ENCODE measurements at places on chromosomes 2 and 18.

- DNase-seq = peak; percentile 5
These were observed 622 bp downstream of the LRP2 start for GRCh38 chr2:169361706-169362117.

- peak; percentile 99 for DNase-seq
These were observed at the start of gene MCM6 for GRCh38 chr2:135876066-135876711. TSS of gene MCM6 (minus strand) at chr2:135876443. CDS start at chr2:135876365, 78 bp downstream.

DNA sequence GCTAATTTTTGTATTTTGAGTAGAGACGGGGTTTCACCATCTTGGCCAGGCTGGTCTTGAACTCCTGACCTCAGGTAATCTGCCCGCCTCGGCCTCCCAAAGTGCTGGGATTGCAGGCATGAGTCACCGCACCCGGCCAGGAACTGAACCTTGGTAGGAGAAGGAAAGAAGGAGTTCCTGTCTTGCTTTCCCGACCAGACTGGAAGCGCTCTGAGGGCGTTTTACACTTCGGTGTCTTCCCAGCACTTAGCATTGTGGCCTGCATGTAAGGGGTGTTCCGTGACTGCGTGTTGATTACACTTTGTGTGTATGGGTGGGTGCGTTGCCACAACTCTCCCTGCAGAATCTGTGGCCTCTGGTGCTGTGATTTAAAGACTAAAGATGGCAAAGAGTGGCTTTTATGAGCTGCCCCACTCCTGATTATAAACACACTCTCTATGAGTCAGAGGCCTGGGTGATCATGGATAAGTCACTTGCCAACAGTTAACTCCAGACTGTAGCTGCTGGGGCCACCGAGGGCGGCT lies 46.0 kb downstream of the ODC1 start:
- DNase-seq = no peak

DNA sequence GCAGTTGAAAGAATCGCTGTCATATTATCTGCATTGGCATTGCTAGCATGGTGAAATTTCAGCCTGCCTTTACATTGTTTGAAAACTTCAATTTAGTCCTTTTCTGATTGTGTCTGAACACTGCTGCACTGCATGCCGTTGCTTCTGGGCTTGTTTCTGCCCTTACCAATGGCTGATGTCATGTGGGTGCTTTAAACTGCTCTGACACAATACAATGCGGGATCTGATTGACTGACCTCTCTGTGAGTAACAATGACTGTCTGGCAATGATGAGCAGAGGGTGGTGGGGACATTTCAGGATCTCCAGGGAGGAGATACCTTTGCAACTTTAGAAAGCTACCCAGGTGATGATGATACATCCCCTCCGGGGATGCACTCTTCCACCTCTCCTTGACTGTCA lies 119.5 kb upstream of the ZBTB14 start:
- DNase-seq = no peak

GRCh38 chr2:207038299-207038698 lies 99.0 kb downstream of the CPO start:
- no peak for DNase-seq

- DNase-seq = no peak
These were observed 43.6 kb downstream of the MRPS5 start for GRCh38 chr2:95077861-95078603.

- DNase-seq = no peak
These were observed 132.9 kb downstream of the SOCS6 start for GRCh38 chr18:70421471-70422390.

DNA sequence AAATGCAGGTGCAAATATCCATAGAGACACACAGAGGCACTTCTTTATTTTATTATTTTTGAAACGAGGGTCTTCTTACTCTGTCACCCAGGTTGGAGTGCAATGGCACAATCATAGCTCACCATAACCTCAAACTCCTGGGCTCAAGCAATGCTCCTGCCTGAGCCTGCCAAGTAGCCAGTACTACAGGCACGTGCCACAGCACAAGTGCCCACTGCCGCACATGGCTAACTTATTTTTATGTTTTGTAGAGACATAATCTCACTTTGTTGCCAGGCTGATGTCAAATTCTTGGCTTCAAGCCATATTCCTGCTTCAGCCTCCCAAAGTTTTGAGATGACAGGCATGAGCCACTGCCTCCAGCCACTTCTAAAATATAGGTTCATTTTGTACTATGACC lies 537.6 kb downstream of the THSD7B start:
- DNase-seq = no peak

DNA sequence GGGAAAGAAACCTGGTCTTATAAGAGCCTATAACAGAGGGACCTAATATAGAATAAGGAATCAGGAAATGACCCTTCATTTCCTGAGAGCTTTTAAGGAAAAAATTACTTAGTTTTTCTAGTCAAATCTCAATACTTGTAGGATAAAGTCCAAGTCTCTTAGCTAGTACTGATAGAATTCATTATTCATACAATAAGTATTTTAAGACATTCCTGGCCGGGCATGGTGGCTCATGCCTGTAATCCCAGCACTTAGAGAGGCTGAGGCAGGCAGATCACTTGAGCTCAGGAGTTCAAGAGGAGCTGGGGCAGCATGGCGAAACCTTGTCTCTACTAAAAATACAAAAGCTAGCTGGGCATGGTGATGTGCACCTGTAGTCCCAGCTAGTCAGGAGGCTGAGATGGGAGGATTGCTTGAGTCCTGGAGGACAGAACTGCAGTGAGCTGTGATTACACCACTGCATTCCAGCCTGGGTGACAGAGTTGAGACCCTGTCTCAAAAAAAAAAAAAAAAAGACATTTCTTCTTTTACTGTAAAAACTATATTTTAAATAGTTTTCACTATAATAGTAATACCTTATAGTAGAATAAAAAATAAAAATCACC lies 3.2 kb downstream of the RAB3GAP1 start:
- no peak for DNase-seq

DNA sequence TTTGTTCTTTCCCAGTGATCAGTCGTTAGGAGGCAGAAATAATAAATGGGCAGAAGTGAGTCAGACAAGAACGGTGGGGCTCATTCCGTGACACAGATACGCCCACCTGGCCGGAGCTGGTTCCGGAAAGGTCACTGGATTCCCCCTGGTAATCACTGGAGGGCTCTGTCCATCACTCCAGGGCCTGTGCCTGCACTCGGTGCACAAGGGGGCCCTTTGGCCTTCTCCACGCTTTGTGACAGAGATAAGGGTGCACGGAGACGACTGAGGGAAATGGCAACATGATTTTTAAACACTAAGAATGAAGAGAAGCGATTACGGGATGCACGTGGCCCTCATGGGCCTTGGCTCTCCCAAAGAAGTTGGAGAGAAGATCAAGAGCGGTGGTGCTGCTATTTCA lies 84.4 kb downstream of the PTGR3 start:
- no peak for DNase-seq

GRCh38 chr2:47907039-47907781 lies 912 bp upstream of the FBXO11 start:
- DNase-seq = no peak

GRCh38 chr2:17051538-17051937 lies 385.9 kb upstream of the CYRIA start:
- no peak for DNase-seq

GRCh38 chr2:124572934-124573634 lies 548.0 kb downstream of the CNTNAP5 start:
- DNase-seq = no peak

GRCh38 chr2:127569666-127570065 lies 34.2 kb downstream of the MYO7B start:
- DNase-seq = no peak

GRCh38 chr2:96808176-96808837 lies 7.8 kb upstream of the CNNM3 start:
- DNase-seq = no peak

- no peak for DNase-seq
These were observed 102.6 kb downstream of the MYO5B start for GRCh38 chr18:50092245-50092805.

- no peak for DNase-seq
These were observed 102.5 kb downstream of the ATL2 start for GRCh38 chr2:38274286-38275276.

DNA sequence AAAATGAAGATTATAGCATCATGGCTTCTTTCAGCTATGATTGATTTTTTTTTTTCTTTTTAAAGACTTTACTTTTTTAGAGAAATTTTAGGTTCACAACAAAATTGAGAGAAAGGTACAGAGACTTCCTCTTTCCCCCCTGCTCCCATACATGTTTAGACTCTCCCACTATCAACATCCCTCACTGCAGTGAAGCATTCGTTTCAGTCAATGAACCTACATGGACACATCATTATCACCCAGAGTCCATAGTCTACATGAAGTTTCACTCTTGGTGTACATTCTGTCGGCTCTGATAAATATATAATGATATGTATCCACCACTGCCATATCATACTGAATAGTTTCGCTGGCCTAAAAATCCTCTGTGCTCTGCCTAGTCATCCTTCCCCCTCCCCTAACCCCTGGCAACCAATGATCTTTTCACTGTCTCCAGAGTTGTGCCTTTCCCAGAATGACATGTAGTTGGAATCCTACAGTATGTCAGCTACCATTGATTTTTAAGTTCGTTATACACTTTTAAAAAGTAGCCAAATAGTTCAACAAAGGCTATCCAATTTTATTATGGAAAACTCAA lies 86.8 kb downstream of the GPD2 start:
- no peak for DNase-seq

- no peak for DNase-seq
These were observed 3.0 kb downstream of the NPC1 start for GRCh38 chr18:23583071-23583865.

- DNase-seq = no peak
These were observed 54.2 kb downstream of the PDE1A start for GRCh38 chr2:182372661-182373060.

DNA sequence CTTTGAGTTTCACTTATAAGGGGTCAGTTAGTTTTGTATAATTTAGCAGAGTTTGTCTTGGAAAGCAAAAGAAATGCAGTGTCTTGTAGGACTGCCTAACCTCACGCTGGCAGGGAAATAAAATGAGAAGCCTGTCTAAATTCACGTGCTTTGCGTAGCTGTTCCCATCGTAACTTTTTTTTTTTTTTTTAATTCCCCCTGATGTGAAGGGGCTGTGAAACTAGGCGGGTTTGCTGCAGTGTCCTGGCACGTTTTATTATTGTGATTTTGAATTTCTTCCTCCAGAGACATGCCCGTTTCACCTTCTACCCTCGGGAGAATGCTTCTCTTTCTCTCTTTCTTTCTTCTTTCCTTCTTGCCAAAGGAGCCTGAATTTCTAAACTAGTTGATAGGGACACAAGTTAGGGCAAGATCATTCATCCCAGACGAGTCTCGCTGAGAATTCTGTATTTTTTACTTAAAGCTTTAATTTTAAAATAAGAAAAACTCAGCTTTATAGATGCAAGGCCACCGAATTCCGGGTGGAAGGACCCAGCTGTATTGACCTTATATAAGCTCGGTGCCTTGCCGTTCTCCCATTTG lies 2.3 kb downstream of the MEIS1 start:
- DNase-seq = no peak

DNA sequence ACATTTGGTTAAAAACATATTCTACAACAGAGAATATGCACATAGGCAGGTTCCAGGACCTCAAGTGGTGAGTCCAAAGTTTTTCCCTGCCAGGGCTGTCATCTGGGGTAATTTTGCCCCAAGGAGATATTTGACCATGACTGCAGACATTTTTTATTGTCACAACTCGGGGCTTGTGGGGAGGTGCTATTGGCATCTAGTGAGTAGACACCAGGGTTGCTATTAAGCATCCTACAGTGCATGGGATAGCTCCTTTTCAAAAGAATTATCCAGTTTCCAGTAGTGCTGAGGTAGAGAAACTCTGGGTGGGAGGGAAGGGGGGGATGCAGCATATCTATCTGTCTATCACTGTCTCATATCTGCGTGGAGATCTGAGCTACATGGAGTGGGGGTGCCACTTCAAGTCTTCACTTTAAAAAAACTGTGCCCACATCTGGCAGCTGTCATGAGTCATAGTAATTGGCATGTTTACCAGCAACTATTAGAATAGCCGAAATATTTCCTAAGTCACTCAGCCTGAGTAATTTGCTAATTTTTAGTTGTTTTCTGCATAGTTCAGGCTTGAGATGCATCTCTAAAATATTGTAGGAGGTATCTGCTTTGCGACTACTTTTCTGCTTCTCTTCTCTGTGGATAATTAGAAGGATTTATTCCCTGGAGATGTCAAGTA lies 254.0 kb upstream of the RBMS1 start:
- no peak for DNase-seq

- DNase-seq = no peak
These were observed 134.6 kb downstream of the MAP4K4 start for GRCh38 chr2:101832114-101832513.

- no peak for DNase-seq
These were observed 40.8 kb downstream of the PID1 start for GRCh38 chr2:229230256-229230655.

DNA sequence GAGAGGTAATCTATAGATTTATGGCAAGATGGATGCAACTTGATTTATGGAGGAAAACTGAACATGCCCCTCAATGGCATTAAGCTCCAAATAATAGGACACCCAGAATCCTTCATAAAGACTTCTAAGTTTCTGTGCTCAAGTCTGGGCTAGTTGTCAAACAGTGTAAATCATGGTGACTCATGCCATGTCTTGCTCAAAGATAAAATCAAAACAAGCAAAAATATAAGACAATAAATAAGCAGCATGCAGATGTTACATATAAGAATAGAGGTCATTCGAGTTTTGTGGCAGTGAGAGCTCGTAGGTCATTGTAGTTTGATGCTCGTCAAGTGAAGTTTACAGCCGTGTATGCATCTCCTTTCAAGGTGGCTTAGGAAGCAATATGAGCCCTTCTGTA lies 403.2 kb downstream of the THSD7B start:
- no peak for DNase-seq

DNA sequence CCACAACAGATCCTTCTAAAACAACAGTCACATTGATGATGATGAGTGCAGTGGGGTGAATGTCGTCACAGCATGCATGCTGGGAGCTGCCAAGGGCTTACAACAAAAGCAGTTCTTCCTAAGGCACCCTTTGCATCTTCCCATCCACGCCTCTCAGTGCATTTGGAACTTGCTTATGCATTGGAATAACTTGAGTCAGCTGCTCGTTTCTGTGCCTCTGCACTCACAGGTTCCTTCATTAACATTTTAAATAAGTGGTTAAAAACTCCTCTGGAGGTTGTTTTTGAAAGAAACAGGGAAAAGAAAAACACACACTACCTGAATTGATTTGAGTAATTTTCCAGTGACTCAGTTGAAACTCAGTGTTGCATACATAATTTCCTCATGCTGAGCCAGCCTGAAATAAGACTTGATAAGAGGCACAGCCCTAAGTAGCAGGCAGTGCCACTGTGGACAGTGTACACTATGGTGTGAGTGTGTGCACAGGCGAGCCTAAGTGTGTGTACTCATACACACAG lies 46.8 kb upstream of the TRIM43B start:
- no peak for DNase-seq

DNA sequence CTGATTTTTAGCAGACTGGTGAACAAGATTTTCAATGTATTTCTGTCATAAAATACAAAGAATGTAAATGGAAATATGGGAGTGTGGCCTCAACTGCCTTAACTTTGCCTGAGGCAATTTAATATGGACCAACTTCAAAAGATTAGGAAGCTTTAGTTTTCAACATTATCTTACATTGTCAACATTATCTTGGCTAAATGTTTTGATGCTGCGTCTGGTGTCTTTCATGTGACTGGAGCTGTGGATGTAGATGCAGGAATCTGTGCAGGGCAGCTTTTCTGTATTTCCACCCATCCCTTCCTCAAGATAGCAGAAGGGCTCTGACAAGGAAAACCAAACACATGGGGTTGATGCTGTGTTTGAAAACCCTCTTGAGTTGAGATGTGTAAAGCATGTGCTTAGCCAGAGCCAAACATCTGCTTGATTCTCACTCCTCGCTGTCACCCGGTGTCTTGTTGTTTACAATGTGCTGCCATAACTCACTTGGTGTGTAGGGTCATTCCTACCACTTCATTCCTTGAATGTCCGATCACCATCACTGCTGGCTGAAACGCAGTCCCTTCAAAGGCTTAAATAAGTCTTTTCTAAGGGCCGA lies 33.0 kb downstream of the COPS8 start:
- DNase-seq = no peak

All from stimulated activated CD4-positive, alpha-beta T cell treated with anti-CD3 and anti-CD28 coated beads, Interleukin-12 subunit alpha, Interleukin-12 subunit beta, amount 100 ng/mL, for 48 hours (primary cell).